Stimulated activated CD8-positive, alpha-beta memory T cell treated with anti-CD3 and anti-CD28 coated beads, Interleukin-12 subunit alpha, Interleukin-12 subunit beta, amount 100 ng/mL, for 4 hours (primary cell): ENCODE measurements at places on chromosomes 5 and 9.
A peak's percentile ranks its signal among the peaks of the same experiment; 100 is the strongest.

DNA sequence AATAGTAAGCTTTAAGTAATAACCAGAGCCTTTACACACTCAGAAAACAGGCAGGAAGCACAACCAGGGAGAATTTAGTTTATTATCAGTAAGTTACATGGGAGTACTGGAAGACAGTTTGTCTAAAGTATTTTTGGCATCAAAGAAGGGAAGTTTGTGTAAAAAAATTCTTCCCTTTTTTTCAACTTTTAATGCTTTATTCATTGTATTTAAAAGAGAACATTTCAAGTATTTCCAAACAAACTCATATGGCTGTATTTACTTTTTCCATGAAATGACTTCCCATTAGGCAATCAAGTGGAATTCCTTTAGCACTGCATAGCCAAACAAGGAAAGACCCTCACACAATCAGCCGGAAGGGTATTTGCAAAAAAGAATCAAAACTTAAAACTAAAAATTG lies 26.7 kb downstream of the RNF145 start:
- DNase-seq: no peak

- DNase-seq: peak; percentile 77
Observed at GRCh38 chr5:463952-464351, 21.0 kb downstream of the EXOC3 start.

GRCh38 chr9:95841377-95841776 lies 34.1 kb upstream of the ERCC6L2 start:
- no peak for DNase-seq

GRCh38 chr5:122599000-122599399 lies 175.9 kb upstream of the SNX2 start:
- no peak for DNase-seq

GRCh38 chr5:79924936-79925893 lies 65.8 kb downstream of the MTX3 start:
- DNase-seq: no peak

- DNase-seq: no peak
Observed at GRCh38 chr5:142109331-142110045, 909 bp downstream of the NDFIP1 start.

DNA sequence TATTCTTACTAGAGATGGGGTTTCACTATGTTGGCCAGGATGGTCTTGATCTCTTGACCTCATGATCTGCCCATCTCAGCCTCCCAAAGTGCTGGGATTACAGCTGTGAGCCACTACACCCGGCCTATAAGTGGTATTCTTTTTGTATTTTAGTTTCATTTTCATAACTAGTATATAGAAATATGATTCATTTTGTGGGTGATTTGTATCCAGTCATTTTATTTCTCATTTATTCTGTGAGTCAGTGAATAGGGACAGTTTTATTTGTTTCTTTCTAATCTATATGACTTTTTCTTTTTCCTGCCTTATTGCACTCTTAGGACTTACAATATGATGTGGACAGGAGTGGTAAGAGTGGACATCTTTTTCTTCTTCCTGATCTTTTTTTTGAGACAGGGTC lies 112.9 kb downstream of the AOPEP start:
- DNase-seq: no peak

DNA sequence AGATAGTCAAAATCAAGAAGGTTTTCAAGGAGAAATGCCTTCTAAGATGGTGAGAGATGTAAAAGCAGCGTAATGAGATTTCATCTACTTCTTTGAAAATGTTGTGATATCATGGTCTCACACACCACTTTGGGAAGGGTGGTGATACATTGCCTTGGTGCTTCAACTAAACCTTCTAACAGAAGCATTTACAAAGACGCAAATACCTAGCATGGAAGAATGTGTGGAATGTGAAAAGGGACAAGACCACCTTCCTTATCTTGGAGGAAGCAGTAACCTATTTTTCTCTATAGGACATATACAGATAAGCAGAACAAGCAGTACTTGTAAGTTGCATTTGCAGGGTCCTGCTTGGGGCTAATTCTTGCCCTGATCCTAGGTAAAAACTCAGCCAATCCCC lies 38.8 kb downstream of the PCA3 start:
- no peak for DNase-seq

DNA sequence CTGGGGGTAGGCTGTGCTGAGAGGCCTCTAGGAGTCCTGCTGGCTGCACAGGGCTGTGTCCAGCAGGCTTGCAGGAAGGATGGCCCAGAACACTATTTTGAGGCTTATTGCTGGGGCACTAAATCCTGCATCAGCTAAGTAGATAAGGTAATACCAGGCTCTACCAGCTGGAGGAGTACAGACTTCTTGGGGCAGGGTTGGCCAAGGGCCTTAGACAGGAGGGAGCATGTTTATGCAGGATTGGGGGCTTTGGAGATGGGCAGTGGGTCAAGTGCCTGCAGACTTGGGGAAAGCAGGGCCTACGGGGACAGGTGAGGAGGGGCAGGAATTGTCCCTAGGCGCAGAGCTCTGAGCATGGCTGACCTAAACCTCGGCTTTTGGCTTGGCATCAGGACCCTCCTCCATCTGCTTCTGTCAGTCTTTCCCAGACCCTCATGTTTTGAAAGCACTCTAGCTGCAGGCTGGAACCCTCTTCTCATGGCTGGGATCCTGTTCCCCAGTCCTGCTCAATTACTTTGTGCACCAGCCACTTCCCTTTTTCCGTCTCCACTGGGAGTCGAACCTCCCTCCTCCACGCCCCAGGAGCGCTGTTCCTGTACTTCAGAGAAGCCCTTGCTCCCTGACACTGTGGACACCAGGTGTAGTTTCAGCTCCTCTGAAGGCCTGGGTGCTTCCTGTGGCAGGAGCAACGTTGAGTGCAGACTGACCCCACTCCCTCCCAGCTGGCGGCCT lies 61.0 kb upstream of the SPTLC1 start:
- DNase-seq: no peak

- no peak for DNase-seq
Observed at GRCh38 chr5:122908662-122909061, 63.2 kb downstream of the SNX24 start.

DNA sequence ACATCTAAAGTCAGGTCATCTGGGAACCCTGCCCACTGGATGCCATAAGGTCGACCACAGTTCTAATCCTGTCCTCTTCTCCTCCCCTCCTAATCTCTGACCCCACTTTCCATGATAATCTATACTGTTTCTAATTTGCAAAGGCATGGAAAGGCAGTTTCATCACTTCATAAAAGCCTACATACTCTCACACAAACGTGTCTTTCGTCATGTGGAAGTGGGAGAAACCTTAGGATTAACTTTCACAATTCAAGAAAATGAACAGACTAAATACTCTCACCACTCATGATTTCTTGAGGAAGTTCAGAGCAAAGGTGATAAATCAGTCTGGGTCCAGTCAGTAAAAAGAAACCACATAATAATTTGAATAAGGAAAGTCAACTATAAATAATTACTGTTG lies 5.5 kb downstream of the FANCC start:
- DNase-seq: no peak

GRCh38 chr5:154757814-154758406 lies 2.7 kb downstream of the LARP1 start:
- DNase-seq: peak; percentile 18

DNA sequence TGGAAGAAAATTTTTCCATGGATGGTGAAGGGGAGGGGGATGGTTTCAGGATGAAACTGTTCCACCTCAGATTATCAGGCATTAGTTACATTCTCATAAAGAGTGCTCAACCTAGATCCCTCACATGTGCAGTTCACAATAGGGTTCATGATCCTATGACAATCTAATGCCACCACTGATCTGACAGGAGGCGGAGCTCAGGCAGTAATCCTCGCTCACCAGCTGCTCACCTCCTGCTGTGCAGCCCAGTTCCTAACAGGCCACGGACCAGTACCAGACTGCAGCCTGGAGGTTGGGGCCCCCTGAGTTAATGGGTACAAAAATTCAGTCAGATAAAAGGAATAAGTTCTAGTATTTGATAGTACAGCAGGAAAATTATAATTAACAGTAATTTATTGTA lies 337.2 kb downstream of the NPR3 start:
- DNase-seq: no peak

DNA sequence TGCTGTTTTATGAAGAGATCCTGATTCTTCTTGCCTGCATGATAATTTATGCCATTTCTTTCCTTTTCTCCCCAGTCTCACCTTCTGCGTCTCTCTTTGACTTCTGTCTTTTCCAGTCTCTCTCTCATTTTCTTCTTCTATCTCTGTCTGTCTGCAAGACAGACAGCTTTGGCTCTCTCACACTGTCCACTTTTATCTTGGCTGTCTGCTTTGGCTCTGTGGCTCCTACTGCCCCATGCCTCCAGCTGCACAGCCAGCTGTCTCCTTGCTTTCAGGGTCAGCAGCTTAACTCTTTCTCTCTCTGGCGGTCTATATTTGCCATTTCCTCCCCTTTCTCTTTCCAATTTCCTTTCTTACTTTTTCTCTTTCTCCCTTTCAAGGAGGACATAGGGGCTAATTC lies 971.1 kb upstream of the COX7C start:
- no peak for DNase-seq

- DNase-seq: no peak
Observed at GRCh38 chr9:80399606-80400005, 827.8 kb downstream of the TLE4 start.

GRCh38 chr5:32462618-32463017 lies 18.1 kb upstream of the ZFR start:
- peak; percentile 1 for DNase-seq

GRCh38 chr5:155783791-155784190 lies 543.2 kb upstream of the SGCD start:
- DNase-seq: no peak

DNA sequence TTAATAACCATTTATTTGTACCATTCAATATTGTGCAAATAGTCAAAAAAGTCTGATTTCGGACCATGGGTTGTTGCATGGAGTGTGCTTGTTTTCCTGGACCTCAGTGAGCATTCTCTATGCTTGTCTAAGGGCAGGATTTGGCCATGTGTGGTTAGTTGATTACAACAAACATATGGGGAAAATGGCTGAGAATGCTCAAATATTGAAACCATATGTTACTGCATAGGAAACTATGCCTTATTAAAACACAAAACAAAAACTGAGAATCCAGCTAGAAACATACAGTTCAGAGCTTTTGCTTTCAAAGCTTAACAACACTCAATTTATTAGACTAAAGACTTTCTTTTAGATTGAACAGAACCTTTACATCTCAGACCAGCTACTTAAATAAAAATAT lies 928.3 kb downstream of the NR2F1-AS1 start:
- no peak for DNase-seq

DNA sequence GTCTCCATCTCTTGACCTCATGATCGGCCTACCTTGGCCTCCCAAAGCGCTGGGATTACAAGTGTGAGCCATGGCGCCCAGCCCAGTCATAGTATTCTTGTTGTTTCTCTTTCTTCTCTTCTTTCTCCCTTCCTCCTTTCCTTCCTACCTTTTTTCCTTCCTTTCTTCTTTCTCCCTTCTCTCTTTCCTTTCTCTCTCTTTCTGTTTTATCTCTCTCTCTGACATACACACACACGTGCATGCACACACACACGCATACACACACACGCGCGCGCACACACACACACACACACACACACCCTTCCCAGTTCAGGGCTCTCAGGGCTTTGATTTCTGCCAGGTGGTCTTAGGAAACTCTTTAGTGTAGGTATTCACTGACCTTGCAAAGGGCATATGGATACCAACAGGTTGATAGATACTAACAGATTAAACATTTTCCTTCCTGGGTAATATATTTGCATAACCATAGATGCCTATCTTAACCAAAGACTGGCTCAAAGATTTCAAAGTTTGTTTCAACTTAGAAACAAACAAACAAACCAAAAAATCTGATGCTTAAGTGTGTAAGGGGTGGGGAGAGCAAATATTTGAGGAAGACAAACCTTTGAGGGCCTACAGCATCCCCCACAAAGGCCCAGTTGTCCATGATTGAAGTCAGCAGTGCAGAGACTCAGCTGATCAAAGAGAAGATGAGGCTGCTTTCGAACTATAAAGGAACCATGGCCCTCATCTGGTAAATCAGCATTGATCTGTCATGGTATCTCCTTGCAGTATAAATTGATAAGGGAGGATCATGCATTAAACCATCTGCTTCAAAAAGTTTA lies 288.2 kb upstream of the SEMA6A start:
- no peak for DNase-seq

GRCh38 chr5:137283801-137284200 lies 215.3 kb downstream of the SPOCK1 start:
- DNase-seq: no peak

DNA sequence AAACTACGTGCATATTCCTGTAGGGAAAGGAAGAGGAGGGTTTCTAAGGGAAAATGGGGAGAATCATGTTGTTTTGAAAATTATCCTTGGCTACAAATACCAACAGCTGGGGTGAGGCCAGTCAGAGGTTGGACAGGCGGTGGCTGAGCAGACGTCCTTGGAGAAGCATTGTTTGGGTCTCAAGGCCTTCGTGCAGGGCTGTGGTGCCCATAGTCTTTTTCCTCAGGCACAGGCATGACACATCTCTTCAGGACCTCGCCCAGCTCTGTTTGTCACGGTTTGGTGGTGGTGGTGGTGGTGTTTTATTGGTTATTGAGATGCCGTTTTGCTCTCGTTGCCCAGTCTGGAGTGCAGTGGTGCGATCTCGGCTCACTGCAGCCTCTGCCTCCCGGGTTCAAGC lies 27.8 kb upstream of the EGFL7 start:
- no peak for DNase-seq

GRCh38 chr5:178117923-178118701 lies 4.8 kb downstream of the N4BP3 start:
- no peak for DNase-seq

DNA sequence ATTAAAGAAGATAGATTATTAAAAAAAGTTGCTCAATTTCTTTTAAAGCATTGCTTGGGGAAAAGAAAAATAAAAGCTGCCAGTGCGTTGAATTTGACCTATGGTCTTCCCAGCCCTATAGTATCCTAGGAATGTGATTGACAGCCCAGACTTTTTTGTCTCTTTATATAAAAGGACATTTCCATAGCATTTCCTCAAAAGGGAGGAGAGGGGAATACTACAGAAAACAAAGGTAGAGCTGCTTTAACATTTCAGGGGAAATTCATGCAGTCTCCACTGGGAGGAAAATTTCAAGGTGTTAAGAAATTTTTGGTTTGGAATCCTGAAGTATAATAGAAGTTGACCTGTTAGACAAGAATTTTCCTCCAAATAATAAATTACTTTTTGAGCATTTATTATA lies 17.9 kb upstream of the GPR151 start:
- no peak for DNase-seq

DNA sequence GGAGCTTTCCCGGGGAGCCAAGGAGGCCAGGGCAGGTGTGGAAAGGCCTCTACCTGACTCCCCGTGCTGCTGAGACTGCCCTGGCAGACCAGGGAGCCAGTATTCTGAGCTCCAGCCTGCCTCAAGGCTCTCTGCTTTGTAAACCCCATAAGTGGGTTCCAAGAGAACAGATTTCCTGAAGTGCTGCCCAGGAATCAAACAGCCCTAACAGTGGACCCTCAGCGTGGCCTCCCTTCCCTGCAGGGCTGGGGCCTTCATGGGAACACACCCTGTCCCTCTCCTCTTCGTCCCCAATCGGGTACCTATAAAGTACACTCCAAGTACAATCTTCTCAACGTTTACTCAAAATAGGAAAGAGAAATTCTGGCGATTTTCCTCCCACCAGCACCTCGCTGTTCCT lies 252.5 kb downstream of the FSTL4 start:
- no peak for DNase-seq
